ENCODE measurements at places on chromosomes 4 and X. TPM values are rescaled to one million over a fixed set of nuclear protein-coding genes. Genes with fewer than 3 reads are reported as not detected.

The ENPP6 gene
- not detected for total RNA-seq

The HDX gene
- total RNA-seq, result 1.6 TPM

The GLOD5 gene
- total RNA-seq, result not detected

The NAA11 gene
- total RNA-seq, result not detected

The SERTM2 gene
- total RNA-seq, result not detected

The AREG gene
- total RNA-seq, result 48.1 TPM

The RNF4 gene
- 65.0 TPM for total RNA-seq

The CYBB gene
- not detected for total RNA-seq

The MAGEH1 gene
- 6.7 TPM for total RNA-seq

The XK gene
- total RNA-seq, result 0.31 TPM

The TCEAL7 gene
- not detected for total RNA-seq

The LARP7 gene
- 28.6 TPM for total RNA-seq

The AMTN gene
- not detected for total RNA-seq

The SLC49A3 gene
- total RNA-seq, result 0.08 TPM

The DCAF12L1 gene
- not detected for total RNA-seq

The SLC39A8 gene
- 10.6 TPM for total RNA-seq

The CENPC gene
- total RNA-seq, result 2.8 TPM

The PITX2 gene
- total RNA-seq, result 1.5 TPM

The DNASE1L1 gene
- total RNA-seq, result 26.1 TPM

The CHRDL1 gene
- total RNA-seq, result not detected

The BMP2K gene
- 12.0 TPM for total RNA-seq

The NXF2B gene
- total RNA-seq, result not detected

The BEND4 gene
- 0.01 TPM for total RNA-seq

The HPSE gene
- total RNA-seq, result 1.5 TPM

The MOB1B gene
- total RNA-seq, result 6.2 TPM
